Activated gamma-delta T cell treated with anti-CD3 and anti-CD28 coated beads, Interleukin-2, amount 50 U/mL, for 16 hours (primary cell): ENCODE measurements at places on chromosomes 12 and 14.

- no peak for DNase-seq
These were observed 6.4 kb downstream of the AP5M1 start for GRCh38 chr14:57275023-57275664.

DNA sequence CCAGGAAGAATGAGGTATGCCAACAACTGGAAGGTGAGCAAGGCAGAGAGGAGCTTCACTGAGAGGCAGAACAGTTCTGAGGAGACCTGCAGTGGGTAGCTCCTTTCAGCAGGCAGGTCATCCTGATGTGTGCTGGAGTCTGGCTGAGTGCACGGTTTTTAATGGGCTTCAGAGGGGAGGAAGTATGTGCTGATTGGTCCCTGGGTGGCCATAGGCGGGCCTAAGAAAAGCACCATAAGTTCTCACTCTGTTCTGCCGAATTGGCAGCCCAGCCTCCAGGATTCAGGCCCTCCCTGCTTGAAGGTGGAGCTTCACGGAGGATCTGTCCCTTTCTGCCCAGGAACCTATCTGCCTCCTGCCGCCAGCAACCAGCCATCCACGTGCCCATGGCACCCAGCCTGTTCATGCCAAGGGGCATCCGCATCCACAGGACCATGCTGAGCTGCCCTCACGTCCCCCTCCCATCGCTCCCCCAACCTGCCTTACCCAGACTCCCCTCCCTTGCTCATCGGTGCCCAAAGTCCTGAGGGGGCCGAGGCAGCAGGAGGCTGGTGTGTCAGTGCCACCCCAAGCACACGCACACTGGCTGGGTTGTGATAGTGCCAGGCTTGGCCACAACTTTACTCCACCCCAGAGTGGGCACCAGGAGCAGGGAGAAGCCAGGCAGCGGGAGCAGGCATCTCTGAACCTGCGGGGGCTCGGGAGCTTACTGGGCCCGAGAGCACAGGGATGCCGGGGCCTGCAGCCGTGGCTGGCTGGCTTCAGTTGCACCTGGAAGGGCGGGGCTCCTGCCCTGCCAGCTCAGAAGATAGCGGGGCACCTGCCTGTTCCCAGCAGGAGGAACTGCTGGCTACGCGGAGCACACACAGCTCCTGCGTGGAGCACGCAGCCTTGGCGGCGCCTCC is 608.4 kb upstream of the FOXG1 start:
- DNase-seq, result no peak

- no peak for DNase-seq
These were observed 199.7 kb downstream of the ANO2 start for GRCh38 chr12:5745251-5745888.

DNA sequence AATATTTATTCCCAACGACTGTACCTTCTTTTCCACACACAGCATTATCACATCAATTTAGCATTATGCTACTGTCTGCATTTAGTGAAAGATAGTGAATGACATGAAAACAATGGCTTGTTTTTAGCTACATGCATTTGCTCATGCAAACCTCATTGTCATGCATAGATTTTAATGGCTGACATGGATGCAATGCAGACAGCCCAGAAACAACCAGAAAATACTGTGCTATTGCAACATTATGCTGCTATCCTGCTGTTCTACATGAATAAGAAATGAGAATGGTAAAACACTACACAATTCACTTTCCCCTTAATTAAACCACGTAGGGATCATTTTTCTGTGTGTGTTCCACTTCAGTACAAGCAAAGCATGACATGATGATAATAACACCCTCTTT is 90.8 kb downstream of the LIN7A start:
- no peak for DNase-seq

- DNase-seq, result no peak
These were observed 26.4 kb upstream of the AEBP2 start for GRCh38 chr12:19412844-19413243.

DNA sequence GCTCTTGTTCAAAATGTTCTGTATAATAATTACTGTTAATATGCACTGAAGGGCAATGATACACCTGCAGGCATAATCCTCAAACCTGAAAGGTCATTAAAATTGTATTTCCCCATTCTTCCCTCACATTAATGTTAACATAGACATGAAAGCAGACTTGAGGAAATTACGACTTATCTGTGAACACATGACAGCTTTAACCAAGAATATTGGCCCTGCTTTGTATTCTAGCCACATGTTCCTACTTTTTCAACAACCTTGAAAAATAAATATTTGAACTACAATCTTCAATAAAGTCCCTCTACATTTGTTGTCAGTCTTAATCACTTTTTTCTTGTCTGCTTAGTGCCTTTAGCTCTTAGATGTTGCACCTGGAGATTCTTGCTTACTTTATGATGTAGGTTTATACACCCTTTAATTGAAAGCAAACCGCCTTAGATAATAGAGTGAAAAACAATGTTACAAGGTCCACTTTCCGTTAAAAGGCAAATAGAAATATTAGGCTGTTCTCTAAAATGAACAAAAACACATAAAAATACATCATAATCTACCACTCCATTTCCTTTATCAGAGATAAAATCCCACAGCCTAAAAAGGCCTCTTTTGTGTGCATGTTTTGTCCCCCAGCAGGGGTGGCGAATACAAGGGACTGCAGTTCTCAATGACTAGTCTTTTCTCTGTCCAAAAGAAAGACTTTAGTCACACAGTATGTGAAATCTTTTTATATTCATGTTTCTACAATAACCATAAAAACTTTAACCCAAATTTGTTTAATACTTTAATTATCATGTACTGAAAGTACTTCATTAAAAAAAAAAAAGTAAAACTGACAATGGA is 55.9 kb downstream of the ZFC3H1 start:
- no peak for DNase-seq
